ENCODE measurements at places on chromosomes 5 and 9. TPM values are rescaled to one million over a fixed set of nuclear protein-coding genes. Genes with fewer than 3 reads are reported as not detected.
A peak's percentile ranks its signal among the peaks of the same experiment; 100 is the strongest.

DNA sequence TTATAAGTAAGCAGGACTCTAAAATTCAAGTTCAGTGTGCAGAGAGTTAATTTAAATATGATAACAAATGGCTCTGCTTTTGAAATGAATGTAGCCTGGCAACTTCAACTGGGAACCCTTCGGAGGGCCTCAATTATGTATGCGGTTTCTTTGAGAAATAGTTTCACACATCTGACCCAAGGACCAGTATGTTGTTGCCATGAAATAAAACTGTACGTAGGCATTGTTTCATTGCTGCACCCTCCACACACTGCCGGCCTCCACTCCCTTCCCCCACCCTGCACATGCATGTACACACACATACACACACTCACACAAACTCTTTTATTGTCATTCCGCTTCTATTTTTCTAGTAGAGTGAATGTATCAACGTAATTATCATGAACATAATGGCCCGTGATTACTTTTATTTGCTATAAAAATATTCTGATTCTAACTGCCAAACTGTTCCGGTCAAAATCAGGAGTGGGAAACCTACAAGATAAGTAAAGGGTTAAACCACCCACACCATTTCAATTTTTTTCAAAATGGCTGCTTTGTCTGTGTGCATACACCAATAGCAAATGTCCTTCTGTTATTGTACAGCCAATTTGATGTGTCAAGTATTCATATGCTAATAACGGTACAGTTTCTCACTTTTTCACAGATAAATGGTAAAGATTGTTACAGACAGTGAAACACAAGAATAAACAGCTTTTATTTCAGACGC lies 215.5 kb upstream of the TMEM161B start:
- DNase-seq: no peak
- no peaks in the 10 kb centered on the region for H3K27me3 ChIP-seq
- H3K27ac ChIP-seq: no peak overlapping the region
- no peak overlapping the region for H3K4me3 ChIP-seq
- H3K36me3 ChIP-seq: no peaks in the 10 kb centered on the region
- no peaks in the 10 kb centered on the region for H3K4me1 ChIP-seq

- no peaks in the 10 kb centered on the region for H3K36me3 ChIP-seq
- H3K27me3 ChIP-seq: no peaks in the 10 kb centered on the region
- no peaks in the 10 kb centered on the region for H3K4me1 ChIP-seq
- DNase-seq: no peak
- no peak overlapping the region for H3K4me3 ChIP-seq
Observed at GRCh38 chr5:30103452-30104202, 1089.9 kb upstream of the CDH6 start.

DNA sequence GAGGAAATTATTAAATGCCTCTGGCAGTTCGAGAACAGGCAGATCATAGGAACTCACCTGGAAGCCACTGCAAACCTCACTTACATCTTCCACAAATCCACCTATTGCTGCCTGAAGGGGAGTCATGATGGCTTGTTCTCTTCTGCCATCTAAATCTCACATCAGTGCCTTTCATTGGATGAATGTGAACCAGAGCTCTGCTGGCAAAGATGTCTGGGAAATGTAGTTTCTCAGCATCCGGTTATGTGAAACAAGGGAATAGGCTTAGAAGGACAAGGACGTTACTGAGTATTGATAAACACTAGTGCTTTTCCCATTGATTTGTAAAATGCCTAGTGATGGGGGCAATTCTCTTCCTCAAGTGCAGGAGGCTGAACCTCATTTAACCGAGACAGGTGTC lies 483.3 kb downstream of the ARHGEF28 start:
- no peak overlapping the region for H3K27ac ChIP-seq

DNA sequence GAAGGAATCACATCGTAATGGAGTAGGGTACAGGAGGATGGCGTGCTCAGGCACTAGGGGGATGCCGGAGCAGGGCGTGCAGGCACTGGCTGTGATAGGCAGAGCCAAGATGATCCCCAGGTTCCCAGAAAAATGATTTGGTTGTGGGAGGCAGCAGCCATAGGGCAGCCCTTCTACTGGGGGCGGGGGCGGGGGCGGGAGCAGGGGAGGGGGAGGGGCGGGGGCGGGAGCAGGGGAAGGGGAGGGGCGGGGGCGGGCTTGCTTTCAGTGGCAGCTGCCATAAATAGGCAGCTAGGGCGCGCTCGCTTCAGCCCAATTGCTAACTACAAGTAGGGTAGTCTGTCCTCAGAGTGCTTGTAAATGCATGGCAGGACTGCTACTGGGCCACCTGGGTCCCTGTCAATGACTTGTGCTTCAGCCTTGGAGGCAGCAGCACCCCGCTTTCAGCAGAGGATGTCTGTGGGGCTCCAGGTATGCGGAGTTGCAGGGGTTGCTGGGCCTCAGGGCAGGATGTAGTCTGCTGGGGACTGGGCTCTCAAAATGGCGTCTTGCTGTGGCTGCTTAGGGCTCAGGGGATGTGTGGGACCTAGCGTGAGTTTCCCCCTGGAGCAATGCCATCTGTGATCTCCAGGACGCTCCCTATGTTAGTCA lies 354.3 kb downstream of the RAB3C start:
- no peaks in the 10 kb centered on the region for H3K36me3 ChIP-seq
- H3K4me3 ChIP-seq: no peak overlapping the region
- H3K27ac ChIP-seq: no peak overlapping the region
- no peaks in the 10 kb centered on the region for H3K4me1 ChIP-seq
- no peaks in the 10 kb centered on the region for H3K27me3 ChIP-seq
- DNase-seq: no peak

DNA sequence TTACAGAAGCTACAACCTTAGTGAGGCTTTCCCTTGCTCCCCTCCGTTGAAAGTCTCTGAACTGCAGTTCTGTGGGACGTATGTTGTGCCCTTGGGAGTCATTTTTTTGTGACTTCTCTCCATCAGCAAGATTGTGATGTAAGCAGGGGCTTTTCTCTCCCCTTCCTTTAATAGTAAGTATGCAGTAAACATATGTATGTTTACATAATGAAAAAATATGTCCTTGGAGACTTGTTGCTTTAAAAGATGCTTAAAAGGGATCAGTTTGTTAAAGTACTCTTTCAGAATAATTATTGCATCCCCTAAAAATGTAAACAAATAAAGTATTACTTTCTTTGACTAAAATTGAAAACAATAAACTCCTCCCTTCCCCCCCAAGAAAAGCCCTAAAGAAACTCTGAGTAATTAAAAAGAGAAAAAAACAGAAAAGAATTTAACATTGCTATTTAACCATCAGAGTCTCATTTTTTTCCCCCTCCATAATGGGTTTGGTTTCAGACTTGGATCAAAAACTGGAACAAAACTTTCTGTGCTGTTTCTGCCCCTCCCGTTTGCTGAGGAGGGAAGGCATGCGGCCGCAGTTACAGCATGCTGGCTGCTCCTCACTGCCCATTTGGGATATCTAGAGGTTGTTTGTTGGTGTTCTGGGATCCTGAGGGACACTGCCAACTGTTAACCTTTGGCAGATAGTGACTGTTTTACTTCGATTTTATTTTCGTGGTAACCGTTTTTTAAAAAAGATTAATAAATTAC lies 40.2 kb downstream of the TRIO start:
- no peaks in the 10 kb centered on the region for H3K4me1 ChIP-seq
- no peak for DNase-seq
- H3K4me3 ChIP-seq: no peak overlapping the region
- no peaks in the 10 kb centered on the region for H3K27me3 ChIP-seq
- no peaks in the 10 kb centered on the region for H3K36me3 ChIP-seq

Gene FAM151B
- not detected for polyA plus RNA-seq

Gene CCDC192
- polyA plus RNA-seq: not detected

DNA sequence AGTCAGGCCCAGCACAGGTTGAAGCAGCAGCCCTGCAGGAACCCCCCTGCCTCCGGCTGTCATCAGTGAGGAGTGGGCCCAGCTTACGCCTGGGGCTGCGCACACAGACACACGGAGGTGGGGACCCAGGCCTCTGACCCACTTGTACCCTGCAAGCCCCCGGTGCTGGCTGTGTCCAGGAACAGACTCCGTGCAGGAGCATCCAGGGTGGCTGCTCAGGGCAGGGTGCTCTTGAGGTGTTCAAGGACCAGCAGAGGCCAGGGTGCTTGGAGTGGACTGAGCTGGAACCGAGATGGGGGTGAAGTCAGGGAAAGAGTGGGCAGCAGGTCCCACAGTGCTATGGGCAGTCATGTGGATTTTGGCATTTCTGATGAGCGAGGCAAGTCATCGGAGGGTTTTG lies 199.5 kb downstream of the CACNA1B start:
- DNase-seq: no peak
- no peaks in the 10 kb centered on the region for H3K4me1 ChIP-seq

GRCh38 chr5:74212336-74212735 lies 428.2 kb downstream of the ENC1 start:
- DNase-seq: no peak
- no peaks in the 10 kb centered on the region for H3K4me1 ChIP-seq
- peaks cover 2% of the 10 kb centered on the region for H3K27me3 ChIP-seq

Gene KCNN2
- polyA plus RNA-seq: not detected

Gene LYRM7
- polyA plus RNA-seq: 5.1 TPM

Gene SLC36A2
- polyA plus RNA-seq: not detected

- no peak for DNase-seq
- no peak overlapping the region for H3K4me3 ChIP-seq
- no peak overlapping the region for H3K27ac ChIP-seq
- peaks cover 2% of the 10 kb centered on the region for H3K36me3 ChIP-seq
- H3K27me3 ChIP-seq: no peaks in the 10 kb centered on the region
Observed at GRCh38 chr5:16574789-16575721, 41.7 kb downstream of the RETREG1 start.

Gene DBH
- not detected for polyA plus RNA-seq

DNA sequence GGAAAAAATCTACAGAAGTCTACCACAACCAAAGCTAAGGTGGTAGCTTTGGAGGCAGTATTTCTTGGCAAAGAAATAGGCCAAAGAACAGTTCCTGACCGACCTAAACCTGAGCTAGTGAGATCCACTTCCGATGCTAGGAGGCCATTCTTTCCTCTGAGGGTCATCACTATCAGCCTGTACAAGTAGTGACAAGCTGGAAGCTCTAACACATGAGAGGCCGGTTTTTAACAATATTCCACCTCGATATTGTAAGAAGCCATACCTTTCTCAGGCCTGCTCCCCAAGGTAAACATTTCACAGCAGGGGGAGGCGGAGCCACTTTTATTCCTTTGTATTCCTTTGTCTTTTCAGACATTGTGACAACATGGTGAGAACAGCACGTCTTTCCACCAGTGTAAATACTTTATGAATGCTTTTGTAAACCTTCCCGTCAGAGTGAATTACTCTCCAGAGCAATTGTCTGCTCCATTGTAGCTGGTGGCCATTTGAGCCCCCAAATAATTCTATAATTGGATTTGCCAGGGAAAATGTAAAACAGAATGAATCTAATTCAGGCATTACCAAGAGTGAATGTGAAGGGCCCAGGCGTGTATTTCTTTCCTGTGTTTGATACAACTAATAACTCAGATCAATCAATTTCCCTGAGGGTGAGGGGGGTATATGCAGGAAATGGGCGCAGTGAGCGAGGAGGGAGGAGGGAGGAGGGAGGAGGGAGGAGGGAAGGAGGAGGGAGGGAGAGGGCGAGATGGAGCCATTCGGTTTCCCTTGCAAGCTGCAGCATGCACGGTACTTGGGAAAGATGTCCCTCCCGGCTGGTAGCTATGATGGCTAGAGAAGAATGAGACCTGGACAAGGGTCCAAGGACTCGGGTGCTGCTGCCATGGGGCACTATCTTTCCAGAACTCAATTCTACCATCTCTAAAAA lies 166.6 kb downstream of the CDK5RAP2 start:
- no peaks in the 10 kb centered on the region for H3K27me3 ChIP-seq
- H3K27ac ChIP-seq: no peak overlapping the region
- peaks cover 66% of the 10 kb centered on the region for H3K36me3 ChIP-seq

DNA sequence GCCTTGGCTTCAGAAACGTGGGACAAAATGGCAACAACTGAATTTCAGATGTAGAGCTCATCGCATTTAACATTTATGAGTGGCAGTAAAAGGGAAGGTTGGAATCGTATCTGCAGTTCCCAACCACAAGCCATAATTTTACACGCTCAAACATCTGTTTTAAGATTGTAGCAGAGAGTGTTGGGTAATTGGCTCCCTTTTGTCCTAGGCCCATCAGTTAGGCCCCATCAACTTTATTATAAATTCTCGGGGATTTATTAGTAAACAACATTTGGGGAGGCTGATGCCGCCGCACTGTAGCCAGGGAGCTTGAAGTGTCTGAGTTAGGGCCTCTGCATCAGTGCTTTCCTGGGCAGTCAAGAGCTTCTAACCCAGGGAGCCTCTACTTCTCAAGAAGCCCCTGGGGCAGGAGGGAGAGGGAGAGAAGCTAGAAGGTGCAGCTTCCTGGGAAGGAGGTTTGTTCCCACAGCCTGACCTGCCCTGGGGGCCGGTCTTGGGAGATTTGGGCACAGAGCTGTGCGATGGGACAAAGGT lies 66.2 kb downstream of the HSPA4 start:
- H3K4me3 ChIP-seq: no peak overlapping the region
- DNase-seq: no peak
- no peaks in the 10 kb centered on the region for H3K4me1 ChIP-seq
- H3K27ac ChIP-seq: no peak overlapping the region
- H3K27me3 ChIP-seq: no peaks in the 10 kb centered on the region

- H3K36me3 ChIP-seq: no peaks in the 10 kb centered on the region
- H3K27ac ChIP-seq: no peak overlapping the region
- DNase-seq: no peak
- no peaks in the 10 kb centered on the region for H3K4me1 ChIP-seq
- no peaks in the 10 kb centered on the region for H3K27me3 ChIP-seq
- no peak overlapping the region for H3K4me3 ChIP-seq
Observed at GRCh38 chr9:95718263-95718662, 157.2 kb upstream of the ERCC6L2 start.

- no peak overlapping the region for H3K4me3 ChIP-seq
- H3K4me1 ChIP-seq: no peaks in the 10 kb centered on the region
- no peaks in the 10 kb centered on the region for H3K36me3 ChIP-seq
- H3K27ac ChIP-seq: no peak overlapping the region
Observed at GRCh38 chr9:76112151-76112550, 221.7 kb downstream of the PCSK5 start.

DNA sequence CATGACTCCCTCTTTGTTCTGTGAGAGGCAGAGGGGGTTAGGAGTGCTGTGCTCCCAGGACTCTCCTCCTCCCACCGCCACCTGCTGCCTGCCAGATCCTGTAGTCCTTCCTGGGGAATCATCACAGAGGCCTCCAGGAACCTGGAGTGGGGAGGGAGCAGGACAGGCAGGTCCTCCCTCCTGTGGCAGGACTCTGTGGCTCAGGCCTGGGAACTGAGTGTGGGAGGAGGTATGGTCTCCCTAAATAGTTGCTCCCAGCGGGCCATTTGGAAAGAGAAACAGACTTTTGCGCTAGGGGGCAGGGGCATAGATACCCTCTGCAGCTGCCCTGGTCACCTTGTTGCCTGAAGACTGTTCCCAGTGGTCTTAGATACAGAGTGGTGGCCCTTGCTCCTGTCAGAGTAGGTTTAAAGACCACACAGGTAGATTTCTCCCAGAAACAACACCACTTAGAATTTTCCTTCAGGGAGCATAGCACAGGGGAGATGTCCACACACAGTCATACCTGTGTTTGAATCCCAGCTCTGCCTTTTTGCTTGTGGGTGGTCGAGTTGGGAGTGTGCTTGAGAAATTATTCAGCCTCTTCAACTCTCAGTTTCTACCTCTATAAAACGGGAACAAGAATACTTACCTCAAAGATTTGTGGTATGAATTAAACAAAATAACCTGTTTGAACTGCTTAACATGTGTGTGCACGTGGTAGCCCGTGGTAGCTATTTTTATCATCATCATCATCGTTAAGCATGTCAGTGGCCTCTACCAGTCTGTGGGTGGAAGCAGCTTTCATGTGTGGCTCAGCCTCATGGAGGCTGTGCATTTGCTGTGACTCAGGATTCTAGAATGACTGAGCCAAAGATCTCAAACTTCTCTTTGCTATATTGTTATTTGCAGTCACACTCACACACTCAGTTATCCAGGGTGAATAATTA lies 55.8 kb downstream of the SLC22A5 start:
- peak; percentile 72 for DNase-seq
- peaks cover 9% of the 10 kb centered on the region for H3K36me3 ChIP-seq
- H3K27me3 ChIP-seq: no peaks in the 10 kb centered on the region
- H3K27ac ChIP-seq: peak overlapping the region; percentile 92

Gene FRMPD1
- not detected for polyA plus RNA-seq
